ENCODE measurements at places on chromosomes 5 and 9.

- DNase-seq = peak; percentile 82
Observed at GRCh38 chr5:65483546-65484346, 2.0 kb upstream of the ADAMTS6 start.

DNA sequence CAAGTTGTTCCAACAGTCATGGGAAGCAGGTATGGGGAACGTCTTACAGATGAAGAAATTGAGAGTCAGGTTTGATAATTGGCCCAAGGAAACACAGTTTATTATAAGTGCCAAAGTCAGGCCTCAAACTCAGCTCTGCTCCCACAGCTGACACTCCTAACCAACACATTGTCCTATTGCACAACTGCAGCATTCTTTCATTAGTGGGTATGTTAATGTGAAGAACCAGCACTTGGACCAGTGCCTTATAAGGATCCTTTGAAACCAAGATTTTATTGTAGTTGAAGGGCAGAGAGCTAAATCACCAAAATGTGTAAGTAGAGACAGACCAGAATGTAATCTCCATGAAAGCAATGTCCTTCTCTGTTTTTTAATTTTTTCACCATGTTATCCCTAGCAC, 56.1 kb downstream of the GRIA1 start:
- peak; percentile 50 for DNase-seq

DNA sequence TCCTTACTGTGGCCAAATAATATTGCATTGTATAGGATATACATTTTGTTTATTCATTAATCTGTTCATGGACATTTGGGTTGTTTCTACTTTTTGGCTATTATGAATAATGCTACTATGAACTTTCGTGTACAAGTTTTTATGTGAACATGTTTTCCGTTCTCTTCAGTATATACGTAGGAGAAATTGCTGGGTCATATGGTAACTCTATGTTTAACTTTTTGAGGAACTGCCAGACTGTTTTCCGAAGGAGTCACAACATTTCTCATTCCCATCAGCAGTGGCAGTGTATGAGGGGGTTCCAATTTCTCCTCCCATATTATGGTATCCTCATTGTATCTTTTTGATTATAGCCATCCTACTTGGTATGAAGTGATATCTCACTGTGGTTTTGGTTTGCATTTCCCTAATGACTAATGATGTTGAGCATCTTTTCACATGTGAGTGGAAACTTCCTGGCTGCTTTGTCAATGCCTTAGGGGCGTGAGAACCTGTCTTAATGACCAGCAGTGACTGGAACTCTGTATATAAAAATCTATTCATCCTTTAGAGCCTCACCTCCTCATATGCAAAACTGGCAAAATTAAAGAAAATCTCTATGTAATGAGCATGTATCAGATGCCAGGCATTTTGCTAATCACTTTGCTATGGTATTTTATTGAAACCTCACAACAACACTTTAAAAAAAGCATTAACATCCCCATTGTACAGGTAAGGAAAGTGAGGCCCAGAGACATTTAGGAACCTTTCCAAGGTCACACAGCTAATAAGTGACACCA, 47.8 kb upstream of the TGFBR1 start:
- DNase-seq = peak; percentile 73

GRCh38 chr9:94056442-94056974, 27.8 kb upstream of the PTPDC1 start:
- peak; percentile 90 for DNase-seq

- no peak for DNase-seq
Observed at GRCh38 chr9:98256756-98257155, 1.3 kb upstream of the TBC1D2 start.

GRCh38 chr5:127079994-127080491, 6.7 kb upstream of the C5orf63 start:
- DNase-seq = no peak

DNA sequence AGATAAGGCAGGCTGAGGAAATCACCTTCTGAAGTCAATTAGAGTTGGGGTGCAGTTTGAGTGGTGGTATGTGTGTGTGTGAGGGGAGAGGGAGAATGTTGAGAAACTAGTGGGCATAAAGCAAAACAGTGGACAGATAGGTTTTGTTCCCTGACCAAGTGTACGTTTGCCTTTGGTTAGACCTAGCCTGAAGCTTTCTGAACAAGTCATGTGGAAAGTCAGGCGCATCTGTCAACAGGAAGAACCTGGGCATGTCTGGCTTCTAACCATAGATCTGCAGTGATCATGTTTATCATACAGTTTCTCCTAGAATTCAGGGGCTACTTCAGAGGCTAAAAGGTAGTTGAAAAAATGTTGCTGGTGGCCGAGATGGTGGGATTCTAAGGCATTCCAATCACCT, 143.2 kb upstream of the PCA3 start:
- DNase-seq = no peak

DNA sequence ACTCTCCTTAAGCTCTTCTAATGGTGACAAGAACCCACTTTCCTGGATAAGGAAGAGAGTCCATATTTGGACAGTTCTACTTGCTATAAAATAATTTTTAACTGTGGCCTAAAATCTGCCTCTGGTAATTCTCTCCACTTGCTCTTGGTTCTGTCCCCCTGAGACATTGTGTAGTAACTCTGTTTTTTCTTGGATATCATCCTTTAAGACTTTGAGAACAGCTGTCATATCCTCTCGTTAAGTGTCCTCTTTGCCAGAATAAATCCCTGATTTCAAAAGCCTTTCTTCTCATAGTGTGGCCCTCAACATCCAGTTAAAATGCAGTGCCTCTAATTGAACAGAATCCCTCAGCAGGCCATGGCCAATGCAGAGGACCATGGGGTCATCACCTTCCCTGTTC, 101.5 kb downstream of the ARHGEF28 start:
- DNase-seq = no peak

DNA sequence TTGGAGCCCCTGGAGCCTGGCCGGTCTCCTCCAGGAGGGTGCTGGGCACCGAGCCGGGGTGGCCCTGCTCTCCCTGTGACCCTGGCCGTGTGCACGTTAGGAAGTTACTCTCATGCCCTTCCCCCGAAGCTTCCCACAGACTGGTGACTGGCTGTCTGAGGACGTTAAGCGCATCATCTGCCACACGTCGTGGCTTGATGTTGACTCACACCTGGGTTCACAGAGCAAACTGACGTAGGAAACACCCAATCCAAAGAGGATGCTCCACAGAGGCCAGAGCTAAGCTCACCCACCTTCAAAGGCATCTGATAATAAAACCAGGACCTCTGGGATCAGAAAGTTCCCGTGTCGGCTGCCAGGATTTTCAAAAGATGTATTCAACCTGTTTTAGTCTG, 152.9 kb upstream of the PHYKPL start:
- no peak for DNase-seq

- no peak for DNase-seq
Observed at GRCh38 chr5:141869514-141869913, 8.7 kb downstream of the PCDH1 start.

DNA sequence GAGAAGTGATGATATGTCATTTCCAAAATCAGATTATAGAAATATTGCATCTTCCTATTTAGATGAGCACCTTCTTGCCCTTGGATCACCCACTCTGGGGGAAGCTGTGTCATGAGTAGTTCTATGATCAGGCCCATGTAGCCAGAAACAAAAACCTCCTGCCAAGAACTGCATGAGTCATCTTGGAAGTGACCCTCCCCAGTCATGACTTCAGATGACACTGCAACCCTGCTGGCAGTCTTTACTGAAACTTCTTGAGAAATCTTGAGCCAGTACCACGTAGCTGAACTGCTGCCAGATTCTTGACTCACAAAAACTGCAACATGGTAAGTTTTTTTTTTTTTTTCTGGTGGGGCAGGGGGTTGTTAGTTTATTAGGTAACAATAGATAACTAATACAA, 439.6 kb upstream of the PTGER4 start:
- peak; percentile 52 for DNase-seq

GRCh38 chr5:19837536-19838174, 150.3 kb downstream of the CDH18 start:
- DNase-seq = peak; percentile 76

DNA sequence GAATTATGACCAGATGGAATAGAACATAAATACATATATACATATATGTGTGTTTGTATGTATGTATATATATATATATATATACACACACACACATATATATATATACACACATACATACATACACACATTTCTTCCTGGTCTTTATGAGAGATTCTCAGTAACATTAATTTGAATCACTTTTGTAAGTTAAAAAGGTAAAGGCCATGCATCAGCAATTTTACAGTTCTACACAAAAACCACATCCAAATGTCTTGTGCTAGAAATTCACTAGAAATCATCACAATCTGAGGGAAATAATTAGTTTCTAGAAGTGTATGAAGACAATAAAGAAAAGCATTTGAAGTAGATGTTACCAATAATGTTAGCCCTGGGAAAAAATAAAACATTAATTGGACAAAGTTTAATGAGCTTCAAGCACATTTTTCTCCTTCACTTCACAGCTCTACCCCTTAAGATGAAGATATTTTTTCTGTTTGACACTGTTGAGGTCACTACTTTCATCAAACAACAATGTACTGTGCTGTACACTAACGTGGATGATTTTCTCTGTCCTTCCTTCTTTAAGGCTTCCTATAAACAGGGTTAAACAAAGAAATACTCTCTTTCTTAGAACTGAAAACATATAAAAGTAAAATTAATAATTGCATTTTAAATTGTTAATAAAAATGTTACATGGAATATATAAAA, 189.2 kb upstream of the NR4A3 start:
- DNase-seq = no peak

GRCh38 chr9:134793288-134794188, 87.1 kb upstream of the FCN2 start:
- peak; percentile 46 for DNase-seq

DNA sequence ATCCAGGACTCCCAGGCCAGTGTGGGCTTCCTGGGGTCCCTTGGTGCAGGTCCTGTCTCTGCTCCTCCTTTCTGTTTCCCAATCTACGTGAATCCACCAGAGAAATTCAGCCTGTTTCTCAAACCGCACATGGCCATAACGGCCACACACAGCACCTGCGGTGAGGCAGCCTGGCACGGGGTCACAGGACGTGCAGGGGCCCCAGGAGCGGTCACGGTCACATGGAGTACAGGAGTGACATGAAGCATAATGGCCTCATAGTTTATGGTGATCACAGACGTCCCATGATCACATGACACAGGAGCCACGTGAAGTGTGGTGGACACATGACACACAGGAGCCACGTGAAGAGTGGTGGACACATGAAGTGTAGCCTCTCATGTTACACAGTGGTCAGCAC, 248.5 kb upstream of the IRX4 start:
- DNase-seq = no peak

DNA sequence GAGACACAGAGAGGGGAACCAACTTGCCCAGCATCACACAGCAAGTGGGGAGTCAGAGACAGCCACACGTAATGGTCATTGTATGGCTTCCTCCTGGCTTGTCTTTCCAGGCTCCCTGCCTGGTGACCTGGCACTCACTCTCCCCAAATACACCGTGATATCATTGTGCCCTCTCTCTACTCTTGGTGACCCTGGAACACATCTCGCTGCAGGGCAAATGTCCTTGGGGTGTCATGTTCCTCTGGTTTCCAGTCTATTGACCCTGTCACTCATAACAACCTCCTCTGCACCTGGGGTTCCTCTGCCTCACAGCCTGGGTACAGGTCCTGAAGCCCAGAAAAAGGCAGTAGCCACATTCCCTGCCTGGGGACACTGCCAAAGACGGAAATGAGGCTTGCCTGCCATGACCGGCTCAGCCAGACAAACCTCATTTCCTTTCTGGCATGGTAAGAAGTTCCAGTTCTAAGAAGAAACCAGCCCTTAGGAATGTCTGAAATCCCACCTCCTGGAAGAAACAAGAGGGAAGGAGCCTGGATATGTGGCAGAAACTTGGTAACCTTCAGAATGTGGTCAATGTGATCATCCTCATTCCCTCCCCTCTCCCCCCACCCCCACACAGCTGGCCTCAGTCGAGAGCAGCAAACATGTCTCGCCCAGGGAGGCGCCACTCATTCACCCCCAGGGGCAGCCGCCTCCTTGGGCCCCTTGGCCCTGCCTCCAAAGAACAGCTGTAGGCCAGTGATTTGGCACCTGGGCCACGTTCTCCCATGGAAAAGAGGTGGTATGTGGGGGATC, 30.6 kb upstream of the SMU1 start:
- DNase-seq = peak; percentile 91

- DNase-seq = no peak
Observed at GRCh38 chr5:132362086-132362485, 7.4 kb upstream of the SLC22A5 start.

DNA sequence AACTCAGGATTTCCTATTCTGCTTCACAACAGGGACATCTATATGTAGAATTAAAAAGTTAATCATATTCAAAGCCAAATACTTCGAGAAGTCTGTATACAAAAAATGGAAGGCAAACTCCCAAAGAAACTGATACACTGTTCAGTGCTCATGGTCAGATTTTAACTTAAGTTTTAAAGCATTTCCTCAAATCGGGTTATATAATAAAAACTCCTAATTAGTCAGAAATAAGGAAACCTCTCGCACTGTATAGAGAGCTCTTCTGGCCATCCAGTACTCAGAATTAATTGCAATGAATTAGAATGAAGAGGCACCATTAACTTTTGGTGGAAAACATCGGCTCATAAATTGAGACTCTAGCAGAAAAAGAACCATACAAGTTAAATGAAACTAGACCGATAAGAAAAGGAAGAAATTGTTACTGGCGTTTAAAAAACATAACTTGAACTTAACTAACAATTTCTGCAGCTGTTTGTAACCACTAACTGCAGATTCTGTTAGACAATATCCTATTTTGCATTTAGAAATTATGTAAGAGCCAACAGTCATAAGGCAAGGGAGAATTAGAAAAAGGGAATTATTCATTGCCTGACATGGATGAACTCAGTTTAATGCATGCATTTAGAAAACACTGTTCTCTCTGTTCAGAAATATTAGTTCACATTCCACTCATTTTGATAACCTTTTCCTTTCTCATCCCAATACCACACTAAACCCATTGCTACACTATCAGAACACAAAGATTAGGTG, 96.6 kb downstream of the FNBP1 start:
- DNase-seq = no peak

GRCh38 chr5:61162832-61163567, 732 bp upstream of the SMIM15 start:
- peak; percentile 25 for DNase-seq

DNA sequence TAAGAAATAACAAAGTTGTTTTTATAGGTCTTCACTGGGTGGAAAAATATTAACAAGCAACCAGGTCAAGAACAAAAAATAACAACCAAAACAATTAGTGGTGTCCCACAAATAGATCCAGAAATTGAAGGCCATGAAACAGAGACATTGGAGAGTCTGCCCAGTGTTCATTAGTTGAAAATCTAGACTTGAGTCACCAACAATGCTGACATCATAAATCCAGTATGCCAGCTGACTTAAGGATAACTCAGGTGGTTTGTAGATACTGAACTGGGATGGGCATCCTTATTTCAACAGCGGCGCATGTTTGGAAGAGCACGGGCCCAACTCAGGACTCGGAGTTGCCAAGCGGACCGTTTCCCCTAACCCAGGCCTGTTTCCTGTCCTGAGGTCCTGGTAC, 80.7 kb upstream of the TNFAIP8 start:
- peak; percentile 61 for DNase-seq

DNA sequence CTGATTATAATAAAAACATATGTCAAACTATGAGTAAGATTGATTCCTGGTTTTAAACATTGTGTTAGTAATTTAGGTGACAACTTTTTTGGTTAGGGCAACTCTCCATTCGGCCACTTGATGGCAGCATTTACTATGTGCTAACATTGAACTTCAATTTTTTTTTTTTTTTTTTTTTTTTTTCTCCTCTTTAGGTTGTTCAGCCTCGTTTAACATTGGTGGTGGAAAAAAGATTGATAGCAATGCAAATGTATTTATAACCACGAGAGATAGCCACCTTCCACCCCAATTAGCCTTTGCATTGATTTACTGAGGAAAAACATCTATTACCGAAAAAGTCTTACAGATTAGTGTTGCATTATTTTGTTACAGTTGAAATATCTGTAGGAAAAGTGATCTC, 159.1 kb downstream of the CSNK1G3 start:
- DNase-seq = peak; percentile 65

Data from astrocyte of the spinal cord (primary cell).